ENCODE measurements at places on chromosomes 12 and 14.

DNA sequence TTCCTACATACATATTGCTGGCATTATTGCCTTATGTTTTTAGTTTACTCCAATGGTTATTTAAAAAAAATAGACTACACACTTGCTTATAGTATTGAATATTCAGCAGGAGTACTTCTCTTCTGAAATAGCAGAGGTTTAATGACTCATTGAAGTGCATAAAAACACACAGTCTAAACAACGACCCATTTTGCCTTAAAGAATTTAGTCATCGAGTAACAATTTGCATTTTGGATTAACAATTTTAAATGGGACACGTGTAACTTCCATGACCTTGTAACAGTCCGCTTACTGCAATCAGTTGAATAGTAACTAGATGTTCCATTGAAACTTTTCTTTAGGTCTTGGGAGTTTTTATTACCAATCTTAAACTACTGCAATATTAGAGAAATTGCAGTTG is 9.0 kb downstream of the TRHDE start:
- DNase-seq: no peak

DNA sequence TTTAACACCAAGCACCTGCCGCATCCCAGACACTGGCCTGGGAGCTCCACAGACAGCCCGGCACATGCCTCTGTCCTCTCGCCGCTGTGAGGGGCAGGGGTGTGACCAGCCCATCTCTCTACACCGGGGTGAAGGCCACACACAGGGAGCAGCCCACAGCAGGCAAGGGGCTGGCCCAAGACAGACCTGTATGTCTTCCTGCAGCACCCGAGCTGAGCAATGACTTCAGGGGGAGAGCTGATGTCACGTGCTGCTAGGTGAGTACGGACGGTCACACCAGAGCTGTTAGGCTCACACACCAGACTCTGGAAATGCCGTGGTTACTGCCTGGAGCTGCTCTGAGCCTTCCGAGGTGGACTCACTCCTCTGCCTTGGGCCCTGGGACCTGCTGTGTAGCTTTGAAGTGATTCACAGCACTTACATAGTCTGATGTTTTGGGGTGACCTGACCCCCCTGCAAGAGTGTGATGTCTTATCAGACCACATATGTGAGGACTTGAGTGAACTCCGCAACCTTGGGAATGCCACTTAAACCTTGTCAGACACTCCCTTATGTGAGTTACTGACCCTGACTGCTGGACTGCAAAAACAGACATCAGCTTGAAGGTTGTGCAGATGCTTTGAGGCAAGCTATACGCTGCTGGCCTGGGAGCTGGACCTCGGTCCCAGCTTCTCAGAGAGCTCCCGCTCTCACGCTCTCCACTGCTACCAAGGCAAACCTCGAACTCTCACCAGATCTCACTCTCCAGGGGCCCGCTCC is 1.8 kb downstream of the XRCC3 start:
- DNase-seq: no peak

GRCh38 chr12:54959291-54960018 is 25.1 kb downstream of the TESPA1 start:
- peak; percentile 44 for DNase-seq

DNA sequence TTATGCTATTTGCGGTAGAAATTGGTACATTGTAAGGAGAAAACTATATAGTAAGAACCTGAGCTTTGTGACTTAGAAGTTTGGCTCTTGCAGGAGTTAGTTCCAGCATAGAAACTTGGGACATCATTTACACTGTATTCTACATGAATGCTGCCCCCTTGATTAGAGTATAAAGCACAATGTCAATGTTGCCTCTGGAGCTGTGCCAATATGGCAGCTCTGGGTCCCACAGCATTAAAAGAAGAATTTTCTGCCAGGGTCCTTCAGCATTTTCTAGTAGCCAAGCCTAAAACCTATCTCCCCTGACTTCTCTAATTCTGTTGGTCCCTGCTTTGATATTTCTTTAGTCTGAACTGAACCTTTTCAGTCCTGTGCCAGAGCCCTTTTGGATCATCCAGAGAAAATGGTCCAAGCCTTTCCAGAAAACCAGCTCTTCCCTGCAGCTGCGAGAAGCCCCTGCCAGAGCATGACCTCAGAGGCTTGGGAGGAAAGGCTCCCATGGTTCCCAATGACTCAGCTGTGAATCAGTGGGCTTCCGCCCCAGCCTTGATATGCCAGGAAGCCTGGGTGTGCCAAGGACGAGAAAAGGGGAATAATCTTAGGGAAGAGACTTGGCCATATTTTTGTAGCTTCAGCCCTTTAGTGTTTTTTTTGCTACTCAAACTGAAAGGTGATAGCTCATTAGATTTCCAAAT is 43.2 kb downstream of the PLEKHG7 start:
- DNase-seq: no peak

- DNase-seq: no peak
Measured at GRCh38 chr12:123094349-123095077, 56.4 kb downstream of the PITPNM2 start.

- no peak for DNase-seq
Measured at GRCh38 chr14:44989497-44990440, 27.8 kb downstream of the TOGARAM1 start.

DNA sequence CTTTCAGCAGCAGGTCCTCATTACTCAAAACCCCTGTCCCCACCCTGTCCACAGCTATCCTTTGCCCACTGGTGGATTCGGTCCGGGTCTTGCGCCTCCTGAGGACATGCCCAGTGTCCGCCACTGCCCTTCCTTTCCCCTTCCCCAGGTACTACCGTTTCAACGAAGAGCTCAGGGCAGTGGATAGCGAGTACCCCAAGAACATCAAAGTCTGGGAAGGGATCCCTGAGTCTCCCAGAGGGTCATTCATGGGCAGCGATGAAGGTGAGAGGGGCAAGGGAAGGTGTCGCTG is 8.7 kb downstream of the MMP14 start:
- DNase-seq: no peak

DNA sequence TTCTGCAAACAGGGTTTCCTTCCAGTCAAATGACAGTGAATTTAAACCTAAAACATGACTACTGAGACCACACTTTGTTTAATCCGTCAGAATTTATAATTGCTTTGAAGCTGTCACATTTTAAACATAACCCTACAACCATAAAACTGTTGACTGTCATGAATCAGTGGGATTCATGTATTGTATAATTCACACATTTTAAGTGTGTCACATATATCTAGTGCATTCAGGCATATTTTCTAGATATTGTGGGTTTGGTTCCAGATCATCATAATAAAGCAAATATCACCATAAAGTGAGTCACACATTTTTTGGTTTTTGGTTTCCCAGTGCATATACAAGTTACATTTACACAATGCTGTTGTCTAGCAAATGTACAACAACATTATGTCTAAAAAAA is 304.4 kb downstream of the TMEM132D start:
- DNase-seq: no peak

DNA sequence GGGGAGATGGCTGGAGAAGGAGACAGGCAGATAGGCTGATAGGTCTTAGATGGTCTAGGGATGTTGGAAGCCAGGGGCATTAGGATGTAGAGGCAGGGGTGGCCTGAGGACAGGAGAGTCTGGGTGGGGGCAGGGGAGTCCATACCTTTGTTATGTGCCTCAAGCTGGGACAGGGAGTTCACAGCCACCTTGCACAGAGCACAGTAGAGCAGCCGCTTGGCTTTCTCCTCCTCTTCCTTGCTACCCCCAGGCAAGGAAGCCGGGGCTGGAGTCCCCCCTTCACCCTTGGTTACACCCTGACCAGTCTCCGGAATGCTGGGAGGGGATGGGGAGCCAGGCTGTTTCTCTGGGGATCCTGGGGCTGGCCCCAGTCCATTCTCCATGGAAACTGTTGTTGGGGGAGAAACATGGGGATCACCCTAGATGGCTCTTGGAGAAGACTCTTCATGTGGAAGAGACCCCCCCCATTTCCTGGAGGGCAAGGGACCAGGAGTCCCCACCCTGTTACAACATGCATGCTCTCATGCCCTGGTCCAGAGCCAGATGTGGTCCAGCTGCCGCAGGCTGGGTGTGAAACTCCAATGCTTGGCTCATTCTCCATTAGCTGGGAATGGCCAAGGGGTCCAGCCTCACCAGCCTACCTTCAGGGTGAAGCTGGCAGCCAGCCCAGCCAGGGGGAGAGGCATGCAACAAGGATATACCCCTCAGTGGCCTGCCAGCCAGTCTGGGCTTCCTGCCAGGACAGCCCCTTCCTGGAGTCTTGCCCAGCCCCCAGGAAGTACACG is 7.2 kb upstream of the GPR84 start:
- DNase-seq: no peak

DNA sequence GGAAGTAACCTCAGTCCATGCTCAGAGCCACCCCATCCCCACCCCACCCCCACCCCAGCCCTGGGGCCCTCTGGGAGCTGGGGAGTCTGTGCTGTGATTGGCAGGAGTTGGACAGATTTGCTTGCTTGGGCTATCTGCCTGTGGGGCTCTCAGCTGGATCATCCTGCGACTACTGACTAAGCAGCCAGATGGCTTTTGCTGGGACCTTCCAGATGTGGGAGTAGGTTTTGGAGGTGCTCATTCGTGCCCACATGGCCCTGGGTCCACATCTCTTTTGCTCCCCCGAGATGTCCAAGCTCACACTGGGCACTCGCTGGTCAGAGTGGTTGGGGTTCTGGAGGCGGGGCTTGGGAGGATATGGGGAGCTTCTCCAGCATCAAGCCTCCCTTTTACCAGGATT is 138.9 kb downstream of the TSPAN9 start:
- no peak for DNase-seq

DNA sequence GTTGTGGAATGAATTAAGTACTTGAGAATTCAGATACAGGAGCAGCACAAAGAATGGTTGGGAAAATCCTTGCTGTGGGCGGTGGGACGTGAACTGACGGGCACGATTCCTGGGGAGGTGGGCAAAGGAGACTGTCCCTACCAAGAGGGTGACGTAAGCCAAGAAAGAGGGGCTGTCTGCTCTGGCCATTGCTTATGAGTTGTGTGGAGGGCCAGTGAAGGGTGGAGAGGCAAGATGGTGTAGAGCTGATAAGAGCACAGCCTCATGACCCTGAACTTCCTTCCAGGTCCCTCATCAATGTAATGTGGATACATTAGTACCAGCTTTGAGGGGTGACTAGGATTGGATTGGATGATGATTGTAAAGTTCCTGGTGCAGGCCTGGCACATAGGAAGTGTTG is 50.2 kb downstream of the WDR20 start:
- DNase-seq: no peak

DNA sequence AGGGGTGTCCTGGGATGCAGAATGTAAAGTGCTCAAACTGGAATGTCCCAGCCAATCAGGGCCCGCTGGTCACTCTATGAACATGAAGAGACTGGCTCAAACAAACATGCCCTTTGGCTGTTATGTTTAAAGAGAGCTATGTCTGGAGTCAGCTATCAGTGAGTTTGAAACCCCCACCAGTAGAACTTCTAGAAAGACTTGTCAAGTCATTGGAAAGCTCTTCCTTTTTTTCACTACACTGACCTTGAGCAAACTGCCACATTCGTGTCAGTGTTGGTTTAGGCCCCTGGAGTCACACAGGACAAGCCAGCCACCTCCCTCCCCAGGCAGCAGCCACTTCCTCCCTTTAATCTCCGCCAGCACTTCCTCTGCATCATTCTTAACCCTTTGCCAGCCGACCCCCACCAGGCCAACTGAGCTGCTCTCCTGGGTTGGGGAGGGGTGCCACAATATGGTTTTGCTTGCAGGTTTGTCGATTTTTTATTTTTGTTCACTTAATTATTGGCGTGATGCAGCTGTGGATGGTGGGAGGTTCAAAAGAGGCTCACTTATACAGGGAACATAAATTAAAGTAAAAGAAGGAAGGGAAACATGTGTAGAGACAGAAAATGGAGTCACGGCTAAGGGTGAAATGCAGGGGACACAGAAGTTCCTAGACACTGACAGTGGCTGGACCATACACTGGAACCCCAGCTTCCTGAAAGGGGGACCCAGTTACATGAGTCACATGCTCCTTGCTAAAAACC is 25.3 kb downstream of the CMKLR1 start:
- peak; percentile 16 for DNase-seq

DNA sequence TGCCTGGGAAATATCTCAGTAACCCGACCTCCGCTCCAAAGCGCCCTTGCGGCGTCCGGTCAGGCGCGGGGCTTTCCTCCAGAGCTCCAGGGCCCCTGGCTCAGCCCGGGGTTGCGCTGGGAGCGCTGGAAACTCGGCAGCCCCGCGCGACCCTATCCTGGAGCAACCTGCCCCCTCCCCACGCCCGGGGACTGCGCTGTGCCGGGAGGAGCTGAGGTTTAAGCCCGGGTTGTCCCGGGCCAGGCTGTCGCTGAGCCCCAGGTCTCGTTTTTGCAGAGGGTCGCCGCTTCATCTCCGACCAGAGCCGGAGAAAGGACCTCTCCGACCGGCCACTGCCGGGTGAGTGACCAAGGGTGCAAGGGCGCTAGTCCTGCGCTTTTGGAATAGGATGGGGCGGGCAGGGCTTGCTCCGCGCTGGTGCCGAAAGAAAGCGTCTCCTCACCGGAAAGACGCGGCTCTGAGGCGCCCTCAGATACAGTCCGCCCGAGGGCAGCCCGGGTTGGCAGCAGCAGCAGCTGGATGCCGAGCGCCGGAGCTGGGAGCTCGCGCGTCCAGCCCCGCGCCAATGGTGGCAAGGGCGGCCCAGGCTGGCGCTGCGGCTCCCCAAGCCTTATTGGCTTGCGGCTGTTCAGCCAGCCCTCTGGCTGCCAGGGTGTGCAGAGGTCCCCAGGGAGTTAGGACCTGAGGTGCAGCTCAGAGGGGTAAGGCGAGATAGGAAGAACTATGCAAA is 1.5 kb downstream of the SPX start:
- peak; percentile 74 for DNase-seq

- DNase-seq: no peak
Measured at GRCh38 chr12:77619425-77619824, 211.3 kb upstream of the NAV3 start.

DNA sequence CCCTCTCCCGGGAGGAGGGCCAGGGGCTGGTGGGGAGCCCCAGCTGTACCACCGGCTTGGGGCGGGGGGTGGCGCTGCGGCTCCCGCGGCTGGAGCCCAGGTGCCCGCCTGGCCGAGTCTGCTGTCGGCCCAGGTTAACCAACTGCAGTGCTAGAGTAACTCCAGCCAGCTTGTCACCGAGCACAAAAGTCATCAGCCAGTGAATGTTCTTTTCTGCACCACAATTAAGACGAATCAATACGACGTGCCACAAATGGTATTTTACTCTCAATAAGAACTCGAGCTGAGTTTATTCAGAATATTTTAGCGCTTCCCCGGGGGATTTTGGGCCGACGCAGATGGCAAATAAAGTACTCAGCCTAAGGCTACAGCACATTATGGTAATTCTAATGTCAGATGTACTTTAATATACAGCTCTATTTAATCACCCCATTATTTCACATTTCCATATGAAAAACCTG is 83.2 kb downstream of the BCL11B start:
- peak; percentile 66 for DNase-seq
